Upper lobe of right lung (tissue), 1 donor: ENCODE measurements at places on chromosomes 5 and 9. TPM values are rescaled to one million over a fixed set of nuclear protein-coding genes. Genes with fewer than 3 reads are reported as not detected.

IQGAP2 gene
- total RNA-seq: 31.0 TPM

LVRN gene
- 0.20 TPM for total RNA-seq

STRBP gene
- total RNA-seq: 24.7 TPM

OR1Q1 gene
- total RNA-seq: not detected

DNA sequence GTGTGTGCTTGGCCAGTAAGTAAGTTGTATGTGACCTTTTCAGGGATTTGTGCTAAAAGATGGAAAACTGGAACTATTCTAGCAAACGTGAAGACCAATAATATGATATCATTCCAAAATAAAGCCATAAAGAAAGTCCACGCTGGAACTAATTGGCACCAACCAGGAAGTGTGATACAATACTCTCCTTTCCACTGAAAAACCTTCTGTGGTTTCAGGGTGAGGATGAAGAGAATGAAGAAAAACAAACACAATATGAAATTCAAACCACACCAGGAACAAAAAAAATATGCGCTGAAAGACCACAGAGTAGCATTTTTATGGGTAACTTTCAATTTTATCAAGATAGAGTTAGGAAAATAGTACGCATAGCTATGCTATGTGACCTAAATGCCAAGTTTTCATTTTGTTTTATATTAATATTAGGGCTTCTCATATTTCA is 105.8 kb downstream of the EFNA5 start:
- no peak for DNase-seq

DNA sequence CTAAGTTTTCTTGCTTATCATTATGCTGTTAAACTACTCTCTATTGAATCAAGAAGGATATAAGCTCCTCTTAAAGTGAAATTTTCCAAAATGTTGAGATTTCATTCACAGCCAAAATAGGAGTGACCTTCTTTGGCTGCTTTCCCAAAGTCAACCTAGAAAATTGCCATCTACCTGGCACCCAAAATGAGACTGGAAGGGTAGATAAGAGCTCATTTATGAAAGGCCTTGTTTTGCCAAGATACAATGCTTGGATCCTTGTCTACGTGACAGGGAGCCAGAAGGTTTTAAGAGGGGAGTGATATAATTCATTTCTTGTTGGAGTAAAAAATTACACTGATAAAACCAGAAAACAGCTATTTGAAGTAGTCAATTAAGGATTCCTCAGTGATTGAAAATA is 287.1 kb downstream of the IZUMO3 start:
- DNase-seq: no peak

DNA sequence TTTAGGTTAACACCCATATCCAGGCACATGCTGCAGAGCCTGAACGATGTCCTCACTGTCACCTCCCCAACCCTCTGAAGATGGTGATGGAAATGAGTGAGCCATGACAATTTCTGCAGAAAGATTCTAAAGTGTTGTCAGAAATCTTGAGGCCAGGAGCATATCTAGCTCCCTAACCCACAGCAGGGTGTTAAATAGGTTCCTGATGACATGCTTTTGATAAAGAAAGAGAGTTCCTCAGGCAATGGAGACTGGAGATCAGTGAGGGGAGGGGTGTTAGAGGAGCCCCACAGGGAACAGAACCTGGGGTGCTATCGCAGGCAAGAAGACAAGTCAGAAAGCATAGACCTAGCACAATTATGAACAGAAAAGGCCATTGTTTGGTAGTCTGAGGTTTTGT is 95.7 kb downstream of the ENC1 start:
- DNase-seq: no peak

DNA sequence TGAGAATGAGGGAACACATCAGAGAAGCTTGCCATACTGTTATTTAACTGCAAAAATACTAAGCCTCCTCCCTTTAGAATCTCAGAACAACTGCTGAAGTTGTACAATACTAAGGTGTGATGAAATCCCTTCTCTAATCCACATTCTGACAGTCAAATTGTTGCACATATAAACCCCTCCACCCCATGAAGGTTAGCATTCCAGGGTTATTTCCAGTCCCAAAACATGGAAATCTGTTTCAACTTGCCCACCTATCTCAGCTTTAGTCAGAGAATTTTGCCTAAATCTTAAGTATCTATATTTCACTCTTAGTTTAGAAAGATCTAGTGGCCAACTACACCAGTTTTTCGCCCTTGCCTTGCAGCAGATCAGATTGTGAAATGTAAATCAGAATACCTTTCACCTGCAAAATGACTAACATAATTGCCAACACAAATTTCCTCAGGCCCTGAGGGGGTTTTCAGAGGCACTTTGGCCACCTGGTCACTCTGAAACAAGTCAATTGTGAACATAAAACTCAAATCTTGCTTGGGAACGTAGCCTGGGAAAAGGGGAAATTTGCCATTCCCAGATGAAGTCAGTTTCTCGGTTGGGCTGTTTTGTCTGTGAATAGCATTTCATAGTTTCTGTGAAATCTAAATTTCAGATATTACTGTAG is 93.9 kb downstream of the EFNA5 start:
- no peak for DNase-seq

TOR4A gene
- total RNA-seq: 27.4 TPM

DNA sequence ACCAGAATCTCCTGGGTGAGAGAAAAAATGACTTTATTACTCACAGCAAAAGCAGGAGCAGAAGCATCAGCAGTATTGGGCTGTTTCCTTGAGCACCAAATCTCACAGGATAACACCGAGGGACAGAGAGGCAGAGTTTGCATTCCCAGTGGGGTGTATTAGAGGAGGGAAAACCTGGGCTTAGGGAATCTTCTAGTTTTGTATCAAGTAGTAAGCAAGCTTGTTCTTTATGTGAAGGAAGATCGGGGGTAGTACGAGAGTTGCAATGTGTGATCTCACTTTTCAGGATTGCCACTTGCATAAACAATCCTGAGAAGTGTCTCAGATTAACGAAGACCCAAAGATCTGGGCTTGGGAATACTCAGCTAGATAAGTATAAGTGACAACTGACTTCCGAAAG is 1163.0 kb downstream of the TAF11L14 start:
- DNase-seq: no peak

DNA sequence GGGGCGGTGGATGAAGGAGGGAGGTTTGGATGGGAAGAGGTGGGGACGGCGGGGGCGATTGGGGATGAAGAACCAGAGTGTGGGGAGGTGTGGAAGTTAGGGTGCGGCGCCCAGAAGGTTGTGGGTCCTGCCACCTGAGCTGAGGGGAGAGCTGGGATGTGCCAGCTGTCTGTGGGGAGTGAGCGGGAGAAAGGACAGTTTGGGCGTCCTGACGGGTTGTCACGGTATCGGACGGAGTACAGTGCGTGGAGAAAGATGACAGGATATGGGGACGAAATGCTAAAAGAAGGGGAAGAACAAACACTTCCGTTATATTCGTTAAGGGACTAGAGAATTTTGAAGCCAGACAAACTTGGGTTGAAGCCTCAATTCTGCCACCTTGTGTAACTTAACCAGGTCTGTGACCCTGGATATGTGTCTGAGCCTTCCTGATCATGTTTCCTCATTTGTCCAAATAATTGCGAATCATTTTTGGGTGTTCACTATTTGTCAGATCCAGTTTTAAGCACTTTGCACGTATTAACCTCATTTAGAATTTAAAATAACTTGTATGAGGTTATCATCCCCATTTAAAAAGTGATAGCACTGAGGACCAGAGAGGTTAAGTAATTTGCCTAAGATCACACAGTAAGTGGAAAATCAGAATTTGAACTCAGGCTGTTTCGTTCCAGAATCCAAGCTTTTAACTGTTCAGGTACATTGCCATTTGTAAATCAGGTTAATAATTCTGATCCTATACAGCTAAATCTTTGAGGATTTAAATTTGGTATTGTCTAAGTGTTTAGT is 689 bp downstream of the CNTRL start:
- no peak for DNase-seq

DNA sequence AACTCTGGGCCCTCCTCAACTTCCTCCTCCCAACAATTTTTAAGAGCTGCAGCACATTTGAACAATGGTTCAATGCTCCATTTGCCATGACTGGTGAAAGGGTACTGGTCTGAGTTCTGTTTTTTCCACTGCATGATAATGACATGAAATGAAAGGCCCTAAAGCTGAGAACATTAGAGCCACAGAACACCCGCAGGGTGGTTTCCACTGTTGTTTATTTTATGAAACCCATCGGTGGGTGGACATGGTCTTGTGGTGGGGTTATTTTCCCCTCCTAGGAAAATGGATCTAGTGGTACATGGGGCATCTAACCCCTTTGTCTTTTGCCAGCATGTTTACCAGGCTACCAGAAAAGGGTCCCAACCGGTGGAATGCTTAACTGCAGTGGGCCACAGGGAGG is 71.8 kb downstream of the SMARCA2 start:
- no peak for DNase-seq

DNA sequence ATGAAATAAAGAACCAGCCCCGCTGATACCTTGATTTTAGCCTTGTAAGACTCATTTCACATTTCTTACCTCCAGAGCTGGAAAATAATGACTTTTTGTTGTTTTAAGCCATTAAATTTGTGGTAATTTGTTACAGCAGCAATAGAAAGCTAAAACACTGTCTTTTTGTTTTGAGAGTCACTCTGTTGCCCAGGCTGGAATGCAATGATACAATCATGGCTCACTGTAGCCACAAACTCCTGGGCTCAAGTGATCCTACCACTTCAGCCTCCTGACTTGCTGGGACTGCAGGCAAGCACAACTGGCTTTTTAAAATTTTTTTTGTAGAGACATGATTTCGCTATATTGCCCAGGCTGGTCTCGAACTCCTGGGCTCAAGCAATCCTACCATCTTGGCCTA is 34.7 kb upstream of the MYO10 start:
- no peak for DNase-seq

NMUR2 gene
- total RNA-seq: 2.1 TPM

MATR3 gene
- 197 TPM for total RNA-seq

- DNase-seq: no peak
Measured at GRCh38 chr9:128093011-128093410, 25.0 kb downstream of the SLC25A25 start.

GMCL2 gene
- not detected for total RNA-seq

DNA sequence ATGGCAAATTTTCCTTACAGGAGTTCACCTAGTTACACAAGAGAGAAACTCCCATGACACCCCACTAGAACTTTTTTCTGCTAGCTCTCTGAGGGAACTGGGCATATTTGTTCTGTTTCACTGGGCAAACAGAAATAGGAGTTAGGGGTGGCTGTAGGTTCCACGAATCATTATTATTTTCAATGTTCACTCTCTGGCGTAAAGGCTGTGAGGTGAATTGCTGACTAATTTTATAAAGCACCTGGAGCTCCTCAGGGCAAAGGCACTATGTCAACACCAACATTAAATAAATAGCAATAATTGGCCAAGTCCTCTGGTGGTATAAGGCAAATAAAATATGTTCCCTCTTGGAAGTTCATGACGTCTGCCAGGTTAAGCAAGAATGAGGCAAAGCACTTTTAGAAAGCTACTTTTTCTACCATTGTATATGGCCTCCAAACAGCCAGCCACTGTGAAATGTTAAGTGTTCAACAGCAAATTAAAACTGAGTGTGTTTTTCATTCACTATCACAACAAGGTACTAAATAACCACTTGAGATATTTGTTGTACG is 344.6 kb downstream of the PDE4D start:
- no peak for DNase-seq

- DNase-seq: no peak
Measured at GRCh38 chr5:51416149-51416548, 32.9 kb downstream of the ISL1 start.

DNA sequence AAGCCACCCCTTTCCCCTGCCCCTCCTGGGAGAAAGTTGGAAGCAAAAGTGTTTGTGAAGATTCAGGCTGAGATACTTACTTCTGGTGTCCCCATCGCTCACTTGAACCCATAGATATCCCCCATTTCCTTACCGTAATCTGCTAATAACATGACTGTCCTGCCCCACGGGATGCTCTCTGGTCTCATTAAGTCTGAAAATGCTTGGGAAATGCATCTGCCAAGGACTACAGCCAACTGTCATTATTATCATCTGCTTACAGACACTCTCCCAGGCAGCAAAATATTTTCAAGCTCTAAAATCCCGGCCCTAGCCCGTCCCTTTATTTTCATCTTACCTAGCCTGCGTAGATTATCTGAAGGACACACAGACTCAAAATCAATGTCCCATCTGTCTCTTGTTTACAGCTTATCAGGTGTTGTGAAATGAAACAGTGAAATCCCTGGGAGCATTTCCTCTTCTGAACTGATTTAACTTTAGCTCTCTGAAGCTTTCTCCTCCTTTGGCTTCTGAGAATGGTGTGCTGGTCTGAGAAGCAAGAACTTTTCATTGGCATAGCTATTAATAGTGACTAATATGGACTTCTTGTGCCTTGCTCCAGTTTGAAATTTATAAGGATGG is 126.9 kb upstream of the OSMR start:
- no peak for DNase-seq
